Stimulated activated CD4-positive, alpha-beta T cell treated with anti-CD3 and anti-CD28 coated beads, Interleukin-1b, Interleukin-23, amount 100 ng/mL, for 48 hours (primary cell): ENCODE measurements at places on chromosomes 2 and 18.

GRCh38 chr2:191892391-191892790 lies 45.5 kb upstream of the CAVIN2 start:
- DNase-seq: no peak

- DNase-seq: no peak
Measured at GRCh38 chr2:161332371-161332967, 24.2 kb downstream of the PSMD14 start.

GRCh38 chr18:38496222-38496793 lies 930.7 kb upstream of the CELF4 start:
- DNase-seq: no peak

DNA sequence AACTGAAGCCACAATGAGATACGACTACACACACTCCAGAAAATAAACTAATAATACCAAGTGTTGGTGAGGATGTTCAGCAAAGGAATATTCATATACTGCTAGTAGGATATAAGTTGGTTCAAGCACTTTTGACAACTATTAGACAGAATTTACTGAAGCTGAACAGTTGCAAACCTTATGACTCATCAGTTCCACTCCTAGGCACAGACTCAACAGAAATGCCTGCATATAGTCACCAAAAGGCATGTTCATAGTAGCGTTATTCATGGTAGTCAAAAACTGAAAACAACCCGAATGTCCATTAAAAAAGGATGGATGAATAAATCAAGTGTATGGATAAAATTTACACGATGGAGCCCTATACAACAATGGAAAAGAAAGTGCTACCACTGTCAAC lies 232.0 kb downstream of the ANAPC1 start:
- DNase-seq: no peak

- DNase-seq: no peak
Measured at GRCh38 chr2:80059447-80059846, 245.1 kb downstream of the LRRTM1 start.

DNA sequence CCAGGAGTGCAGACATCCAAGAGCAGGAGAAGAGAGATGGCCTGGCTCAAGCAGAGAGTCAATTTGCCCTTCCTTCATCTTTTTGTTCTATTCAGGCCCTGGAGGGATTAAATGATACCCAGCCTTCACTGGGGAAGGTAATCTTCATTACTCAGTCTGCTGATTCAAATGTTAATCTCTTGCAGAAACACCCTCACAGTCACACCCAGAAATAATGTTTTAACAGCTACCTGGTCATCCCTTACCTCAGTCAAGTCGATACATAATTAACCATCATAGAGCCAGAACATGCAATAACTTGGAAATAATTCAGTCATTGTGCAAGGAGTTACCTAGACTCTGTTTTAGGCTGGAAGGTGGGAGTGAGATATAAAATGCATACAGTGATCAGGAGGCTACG lies 163.7 kb upstream of the TNP1 start:
- DNase-seq: no peak

DNA sequence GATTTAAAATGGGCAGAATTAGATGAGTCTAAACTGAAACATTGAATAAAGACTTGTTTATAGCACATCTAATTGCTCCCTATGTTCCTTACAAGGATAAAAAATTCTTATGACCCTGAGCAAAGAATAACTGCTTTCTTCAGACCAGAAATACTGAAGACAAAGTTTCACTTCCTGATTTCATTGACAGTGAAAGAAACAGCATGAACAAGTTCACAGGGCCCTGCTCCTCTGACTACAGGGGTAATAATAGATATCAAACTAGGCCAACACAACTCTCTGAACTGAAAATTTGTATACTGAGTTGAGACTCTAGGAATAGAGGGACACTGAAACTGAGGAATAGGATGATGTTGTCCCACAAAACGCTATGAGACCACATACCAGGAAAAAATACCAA lies 1383.3 kb upstream of the CDH2 start:
- DNase-seq: no peak

DNA sequence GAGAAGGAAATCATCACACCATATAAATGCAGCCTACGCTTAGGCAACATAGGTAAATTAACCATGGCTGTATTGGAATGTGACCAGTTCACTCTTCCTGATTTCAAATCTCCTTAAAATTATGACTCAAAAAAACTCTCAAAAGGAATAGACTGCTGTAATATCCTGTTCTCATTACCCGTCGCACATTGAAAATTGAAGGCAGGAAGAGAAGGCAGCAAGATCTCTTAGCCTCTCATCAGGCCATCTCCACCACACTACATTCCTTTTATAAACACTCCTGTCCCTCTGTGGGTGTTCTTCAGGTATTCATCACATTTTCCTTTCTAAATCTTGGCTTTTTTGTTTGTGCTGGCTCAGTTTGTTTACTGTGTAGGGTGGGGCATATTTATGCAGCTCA lies 83.2 kb downstream of the PPP1R1C start:
- no peak for DNase-seq

GRCh38 chr2:328761-329160 lies 40.9 kb upstream of the ALKAL2 start:
- no peak for DNase-seq

DNA sequence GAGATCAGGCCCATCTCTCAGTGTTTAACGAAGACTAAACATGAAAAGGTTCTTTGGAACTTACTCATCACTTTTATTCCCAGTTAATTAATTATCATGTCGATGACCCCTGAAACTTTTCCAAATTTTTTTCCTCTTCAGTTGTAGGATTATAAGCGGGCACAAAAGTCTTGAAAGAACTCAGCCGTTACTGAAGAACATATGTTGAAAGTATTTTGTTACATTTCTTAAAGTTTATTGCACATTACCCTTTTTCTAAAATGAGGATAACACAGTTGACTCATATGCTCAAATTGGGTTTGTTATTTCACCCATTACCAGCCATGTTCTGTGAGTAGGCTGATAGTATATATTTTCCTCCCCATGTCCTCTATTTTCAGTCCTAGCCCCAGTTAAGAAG lies 75.9 kb upstream of the COL3A1 start:
- DNase-seq: no peak

DNA sequence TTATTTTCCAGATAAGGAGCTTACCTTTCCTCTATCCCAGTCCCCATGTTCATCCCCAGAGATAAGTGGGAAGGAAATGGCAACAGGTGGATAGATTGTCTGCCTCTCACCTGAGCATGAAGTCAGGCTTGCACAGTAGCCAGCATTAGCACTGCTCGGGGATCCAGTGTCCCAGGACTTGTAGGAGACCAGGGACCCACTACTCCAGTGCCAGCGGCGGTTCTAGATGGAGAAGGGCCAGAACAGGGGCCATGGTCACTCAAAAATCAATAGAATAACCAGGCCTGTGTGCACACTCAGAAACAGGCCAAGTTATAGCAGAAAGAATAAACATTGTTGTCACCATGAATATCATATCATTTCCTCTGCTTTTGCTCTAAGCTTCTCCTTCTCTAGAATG lies 2.4 kb downstream of the REG1B start:
- DNase-seq: no peak

GRCh38 chr2:150697596-150697995 lies 210.1 kb upstream of the RND3 start:
- no peak for DNase-seq

DNA sequence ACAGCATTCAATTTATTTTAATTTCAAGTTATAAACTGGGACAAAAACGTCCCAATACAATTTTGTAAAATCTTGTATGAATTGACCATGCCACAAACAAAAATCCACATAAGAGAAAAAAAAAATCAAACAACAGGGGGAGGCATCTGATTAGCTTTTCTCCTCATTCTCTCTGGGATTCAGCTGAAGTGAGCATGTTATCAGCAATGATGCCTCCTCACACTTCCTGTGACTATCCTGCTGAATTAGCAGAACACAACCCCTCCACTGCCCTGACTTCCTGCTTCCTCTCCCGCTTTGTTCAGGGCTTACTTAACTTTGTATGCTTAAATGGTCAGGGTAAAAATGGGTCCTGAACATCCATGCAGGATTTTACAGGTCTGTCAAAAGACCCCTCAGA lies 132.2 kb upstream of the ITGB6 start:
- DNase-seq: peak; percentile 11

DNA sequence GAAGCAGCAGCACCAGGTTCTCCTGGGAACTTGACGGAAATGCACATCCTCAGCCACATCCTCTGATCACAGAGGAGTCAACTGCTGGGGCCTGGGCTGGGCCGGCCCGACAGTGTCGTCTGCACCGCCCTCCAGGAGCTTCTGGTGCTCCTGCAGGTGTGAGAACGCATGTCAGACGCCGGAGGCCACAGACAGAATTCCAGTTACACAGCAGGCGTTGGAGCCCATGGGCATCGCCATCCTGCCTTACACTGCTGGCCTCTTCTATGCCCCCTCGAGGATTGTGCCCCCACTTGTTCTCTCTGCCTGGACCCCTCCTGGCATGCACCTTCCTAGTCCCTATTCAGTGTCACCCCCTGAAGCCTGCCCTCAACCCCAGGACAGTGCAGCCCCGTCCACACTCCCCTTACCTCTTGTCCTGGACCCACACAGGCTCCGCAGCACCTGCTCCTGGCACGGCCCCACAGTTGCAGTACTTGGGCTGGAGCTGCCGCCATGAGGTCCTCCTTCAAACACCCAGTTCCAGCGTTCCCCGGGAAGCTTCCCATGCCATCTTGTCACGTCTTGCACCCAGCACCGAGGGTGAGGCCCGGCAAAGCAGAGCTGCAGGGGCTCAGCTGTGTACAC lies 37.5 kb downstream of the ADI1 start:
- no peak for DNase-seq

GRCh38 chr2:151508519-151508918 lies 98.8 kb downstream of the RIF1 start:
- DNase-seq: no peak

- DNase-seq: no peak
Measured at GRCh38 chr2:50097148-50097547, 934.8 kb downstream of the NRXN1 start.

- no peak for DNase-seq
Measured at GRCh38 chr2:32926708-32927084, 20.1 kb upstream of the LTBP1 start.

- no peak for DNase-seq
Measured at GRCh38 chr18:68177807-68178702, 536.9 kb downstream of the TMX3 start.

DNA sequence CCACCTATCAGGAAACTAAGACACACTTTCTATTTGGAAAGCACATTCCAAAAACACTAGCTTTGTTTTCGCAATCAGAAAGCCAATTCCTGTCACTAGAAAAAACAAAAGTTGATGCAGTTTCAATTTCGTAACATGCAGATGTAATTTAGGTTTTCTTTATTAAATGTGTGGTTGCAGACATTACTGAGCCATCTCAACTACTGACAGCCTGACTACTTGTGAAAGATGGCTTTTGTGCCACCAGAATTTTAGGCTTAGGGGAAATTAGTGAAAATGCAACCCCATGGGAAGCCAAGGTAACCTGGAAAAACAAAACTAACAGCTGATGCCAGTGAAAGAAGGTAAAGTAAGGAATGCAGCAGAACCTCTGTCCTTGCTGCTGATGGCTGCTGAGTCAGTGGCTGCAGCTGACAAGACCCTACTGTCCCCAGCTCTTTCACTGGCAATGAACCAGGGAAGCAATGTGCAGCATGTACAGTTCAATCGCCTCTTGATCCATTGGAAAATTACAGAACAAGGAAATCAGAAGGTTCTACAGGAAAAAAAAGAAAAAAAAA lies 34.9 kb downstream of the FEZ2 start:
- no peak for DNase-seq
